AG09319 (cell line): ENCODE measurements at places on chromosomes 2 and 18.

GRCh38 chr2:27799646-27800010, 28.1 kb downstream of the MRPL33 start:
- DNase-seq, result no peak

GRCh38 chr2:177285892-177286715, 21.6 kb upstream of the NFE2L2 start:
- DNase-seq, result no peak

GRCh38 chr2:71156573-71156972, 26.1 kb downstream of the MPHOSPH10 start:
- no peak for DNase-seq

DNA sequence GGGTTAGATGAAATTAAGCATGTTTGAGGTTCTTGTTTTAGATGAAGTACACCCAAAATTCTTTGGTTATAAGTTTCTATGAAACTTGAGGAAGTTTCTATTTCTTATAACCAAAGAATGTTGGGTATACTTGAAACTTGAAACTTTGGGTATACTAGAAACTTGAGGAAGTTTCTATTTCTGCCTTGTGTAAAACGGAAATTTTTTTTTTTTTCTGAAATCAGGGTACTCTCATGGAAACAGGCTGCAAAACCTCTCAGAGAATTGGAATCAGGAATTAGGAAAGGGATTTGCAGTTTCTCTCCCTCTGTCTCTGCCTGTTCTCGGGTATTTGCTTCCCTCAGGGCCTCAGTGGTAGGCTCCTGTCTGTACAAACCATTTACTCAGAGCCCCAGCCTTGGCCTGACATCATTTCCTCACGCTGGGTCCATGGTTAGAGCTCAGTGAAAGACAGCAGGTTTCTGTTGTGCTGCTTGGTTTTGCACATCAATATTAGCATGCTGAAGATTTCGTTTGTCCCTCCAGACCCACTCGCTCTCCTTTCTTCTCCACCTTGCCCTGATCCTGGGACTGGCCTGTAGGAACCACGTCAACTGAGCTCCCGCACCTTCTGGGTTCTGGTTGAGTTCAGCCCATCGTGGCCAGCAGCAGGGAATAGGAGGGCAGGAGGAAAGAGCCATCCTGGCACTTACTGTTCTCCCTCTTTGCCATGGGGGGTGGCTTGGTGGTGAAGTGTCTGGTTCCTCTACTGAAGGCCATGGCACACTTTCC, 106.4 kb downstream of the POLR1A start:
- no peak for DNase-seq

DNA sequence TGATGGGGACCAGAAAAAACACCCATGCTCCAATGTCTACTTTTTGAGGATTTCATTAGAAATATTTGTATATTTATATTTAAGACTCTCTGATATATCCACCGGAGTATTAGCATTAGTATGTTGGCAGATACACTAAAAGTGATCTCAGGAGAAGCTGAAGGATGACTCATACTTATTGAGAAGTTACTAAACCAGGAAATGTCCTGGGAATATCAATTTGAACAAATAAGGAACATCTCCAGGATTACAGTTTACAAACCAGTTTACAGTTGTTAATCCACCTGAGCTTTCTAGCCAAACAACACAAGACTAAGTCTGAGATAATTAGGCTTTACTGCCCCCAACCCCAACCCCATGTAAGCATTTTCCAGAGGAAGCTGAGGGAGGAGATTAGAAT, 16.1 kb upstream of the DPP4 start:
- no peak for DNase-seq
